Dorsolateral prefrontal cortex (tissue), 122 donors: ENCODE measurements at places on chromosomes 6 and 20.

GRCh38 chr20:51800060-51800871 is 2.1 kb downstream of the SALL4 start:
- DNase-seq, result peak; percentile 18

DNA sequence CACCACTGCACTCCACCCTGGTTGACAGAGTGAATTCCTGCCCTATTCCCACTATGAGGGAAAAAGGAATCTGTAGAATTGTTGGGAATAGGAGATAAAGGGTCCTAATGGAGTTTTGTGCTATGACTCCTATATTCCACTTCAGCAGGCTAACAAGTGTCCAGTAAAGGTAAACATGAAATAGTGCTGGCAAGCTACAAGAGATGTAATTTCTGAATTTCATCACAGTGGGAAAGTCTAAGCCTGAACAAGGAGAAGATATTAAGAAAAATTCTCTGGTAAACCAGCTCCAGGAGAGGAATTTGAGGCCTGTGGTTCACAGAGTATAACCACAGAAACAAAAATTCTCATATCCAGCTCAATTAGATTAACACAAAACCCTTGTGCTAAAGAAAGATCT is 10.3 kb upstream of the C6orf58 start:
- no peak for DNase-seq

DNA sequence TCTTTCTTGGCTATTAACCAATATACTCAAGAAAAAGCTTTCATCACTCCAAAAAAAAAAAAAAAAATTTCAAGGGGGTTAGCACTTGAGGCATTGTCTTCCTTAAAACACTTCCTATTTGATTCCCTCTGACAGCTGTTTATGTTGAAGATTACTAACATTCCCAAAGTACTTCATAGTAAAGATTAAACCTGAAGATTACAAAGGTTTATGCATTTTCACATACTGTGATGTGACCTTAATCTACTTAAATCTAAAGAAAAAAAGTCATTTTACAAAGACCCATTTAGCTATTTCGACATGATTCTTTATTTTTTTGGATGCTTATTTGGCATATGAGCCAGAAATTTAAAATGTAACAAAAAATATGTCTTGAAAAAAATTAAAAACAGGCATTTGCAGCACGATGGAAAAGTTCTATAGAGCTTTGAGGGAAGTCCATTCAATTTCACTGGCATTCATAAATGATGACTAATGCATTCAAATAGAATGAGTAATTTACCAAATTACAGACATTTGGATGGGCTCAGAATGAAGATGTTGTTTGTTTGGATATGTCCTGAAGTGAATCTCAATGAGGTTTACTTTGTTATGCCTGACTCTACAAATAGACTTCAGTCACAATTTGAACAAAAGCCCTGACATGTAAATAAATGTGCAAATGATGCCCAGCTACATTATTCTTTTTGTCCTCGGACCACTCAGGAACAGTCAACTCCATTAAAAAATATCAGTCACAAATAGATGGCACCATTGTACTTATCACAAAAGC is 674.6 kb upstream of the MARCKS start:
- no peak for DNase-seq

GRCh38 chr6:5078121-5078669 is 6.9 kb upstream of the PPP1R3G start:
- no peak for DNase-seq

GRCh38 chr20:43571310-43571709 is 12.5 kb downstream of the SGK2 start:
- DNase-seq, result no peak

DNA sequence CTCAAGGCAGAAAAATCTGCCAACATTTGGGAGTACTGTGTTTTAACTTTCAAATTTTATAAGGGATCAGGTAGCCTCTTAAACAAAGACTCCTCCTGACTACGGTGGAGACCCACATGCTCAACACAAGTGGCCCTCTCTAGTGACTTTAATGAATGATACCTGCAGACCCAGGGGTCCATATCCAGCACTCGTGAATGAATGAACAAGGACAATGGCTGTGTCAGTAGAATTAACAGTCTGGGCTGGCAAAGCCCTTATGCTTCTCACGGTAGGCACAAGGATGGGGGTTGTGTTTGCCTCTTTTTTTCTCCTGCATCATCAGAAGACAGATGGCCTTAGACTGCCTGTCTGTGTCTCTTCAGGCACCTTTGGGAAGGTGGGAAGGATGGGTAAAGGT is 112.6 kb upstream of the TRAF3IP2 start:
- no peak for DNase-seq

DNA sequence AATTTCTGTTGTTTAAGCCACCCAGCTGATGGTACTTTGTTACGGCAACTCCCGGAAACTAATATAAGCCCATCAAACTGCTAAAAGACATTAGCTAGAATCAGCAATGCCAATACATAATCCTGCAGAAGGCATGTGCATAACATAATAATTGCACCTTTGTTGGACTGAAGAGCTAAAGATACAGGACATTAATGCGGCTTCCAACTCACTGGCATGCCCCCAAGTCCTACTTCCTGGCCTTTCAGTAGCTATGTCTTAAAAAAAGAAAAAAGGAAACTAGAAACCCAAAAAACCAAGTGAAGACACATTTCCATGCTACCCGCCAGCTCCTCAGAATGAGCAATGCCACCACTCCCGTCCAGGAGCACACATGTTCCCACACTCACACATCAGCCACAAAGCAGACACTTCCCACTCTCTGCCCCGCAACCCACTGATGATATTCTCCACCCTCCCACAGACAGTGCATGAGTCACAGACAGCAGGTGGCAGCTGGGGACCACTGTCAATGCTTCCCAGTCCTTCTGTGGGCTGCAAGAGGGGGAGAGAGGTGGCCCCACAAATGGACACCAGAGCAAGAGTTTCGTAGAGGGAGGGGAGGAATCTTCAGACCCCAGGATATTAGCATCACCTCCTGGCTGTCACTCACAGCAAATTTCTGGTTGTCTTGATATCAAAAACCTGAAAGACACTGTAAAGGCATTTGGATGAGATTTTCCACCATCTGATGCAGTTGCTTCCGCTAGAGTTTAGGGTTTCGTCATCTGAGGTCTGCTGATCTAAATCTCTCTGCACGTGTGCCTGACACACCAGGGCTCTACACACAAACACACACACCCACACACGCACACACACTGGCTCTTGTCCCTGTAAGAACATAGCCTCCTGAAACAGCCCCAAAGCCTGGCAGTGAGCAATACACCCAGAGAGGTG is 32.8 kb downstream of the GFOD1 start:
- no peak for DNase-seq

- peak; percentile 74 for DNase-seq
Measured at GRCh38 chr6:32868257-32868788, 14.3 kb downstream of the PSMB9 start.

DNA sequence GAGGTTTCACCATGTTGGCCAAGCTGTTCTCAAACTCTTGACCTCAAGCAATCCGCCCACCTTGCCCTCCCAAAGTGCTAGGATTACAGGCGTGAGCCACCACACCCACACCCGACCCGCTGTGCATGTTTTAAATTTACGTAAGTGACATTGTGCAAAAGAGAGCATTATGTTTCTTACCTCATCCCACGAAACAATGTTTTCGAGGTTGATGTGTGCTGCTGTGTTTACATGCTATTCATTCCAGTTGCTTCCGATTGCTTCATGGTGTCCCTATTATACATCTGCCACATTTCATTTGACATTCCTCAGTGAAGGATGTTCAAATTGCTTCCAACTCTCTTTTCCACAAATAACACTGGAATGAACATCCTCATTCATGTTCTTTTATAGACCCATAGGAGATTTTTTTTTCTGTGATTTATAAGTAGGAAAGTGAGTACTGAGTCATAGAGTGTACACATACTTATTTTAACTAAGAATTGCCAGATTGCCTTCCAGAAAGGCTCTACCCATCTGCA is 403.9 kb upstream of the JARID2 start:
- DNase-seq, result no peak

GRCh38 chr6:127120787-127121636 is 2.5 kb downstream of the RSPO3 start:
- peak; percentile 76 for DNase-seq

- peak; percentile 56 for DNase-seq
Measured at GRCh38 chr6:34791164-34791700, 651 bp upstream of the BLTP3A start.

DNA sequence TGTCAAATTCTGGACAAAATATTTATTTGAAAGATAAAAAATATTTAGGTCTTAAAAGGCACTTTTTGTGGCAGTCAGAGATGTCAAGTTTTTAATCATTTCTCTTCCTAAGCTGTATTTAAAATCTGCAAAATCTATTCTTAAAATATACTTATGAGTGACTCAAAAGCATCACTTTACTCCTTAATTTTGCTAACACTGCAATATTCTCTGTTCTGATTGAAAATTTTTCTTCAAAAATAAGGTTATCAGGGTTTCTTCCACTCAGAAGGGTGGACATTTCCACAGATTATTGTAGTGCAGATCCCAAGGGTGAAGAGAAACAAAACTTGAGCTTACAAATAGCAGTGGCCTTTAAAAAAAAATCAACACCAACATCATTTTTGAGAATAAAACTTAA is 27.5 kb downstream of the PLEKHG1 start:
- no peak for DNase-seq

- no peak for DNase-seq
Measured at GRCh38 chr6:125670568-125670967, 78.9 kb upstream of the HEY2 start.

DNA sequence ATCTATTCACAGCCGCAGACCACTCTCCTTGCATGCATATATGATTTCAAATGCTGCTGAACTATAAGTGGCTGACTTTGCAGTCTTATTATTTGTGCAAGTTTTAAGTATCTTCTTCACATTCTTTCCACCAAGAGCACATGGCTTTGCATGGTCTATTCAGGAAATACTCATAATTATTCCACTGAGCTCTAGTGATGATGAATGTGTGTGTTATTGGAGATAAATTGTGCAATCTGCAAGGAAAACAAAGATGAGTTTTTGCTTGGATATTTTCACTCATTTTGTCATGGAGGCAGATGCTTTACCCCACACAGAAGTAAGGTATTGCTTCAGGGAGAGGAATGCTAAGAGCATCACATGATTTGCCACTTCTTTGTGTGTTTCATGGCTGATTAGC is 764.6 kb downstream of the TBC1D32 start:
- no peak for DNase-seq

GRCh38 chr6:87922947-87923330 is 124.7 kb upstream of the SPACA1 start:
- no peak for DNase-seq

GRCh38 chr20:63686492-63687321 is 9.7 kb upstream of the TNFRSF6B start:
- DNase-seq, result no peak

- no peak for DNase-seq
Measured at GRCh38 chr6:128167552-128167951, 266.7 kb upstream of the THEMIS start.

DNA sequence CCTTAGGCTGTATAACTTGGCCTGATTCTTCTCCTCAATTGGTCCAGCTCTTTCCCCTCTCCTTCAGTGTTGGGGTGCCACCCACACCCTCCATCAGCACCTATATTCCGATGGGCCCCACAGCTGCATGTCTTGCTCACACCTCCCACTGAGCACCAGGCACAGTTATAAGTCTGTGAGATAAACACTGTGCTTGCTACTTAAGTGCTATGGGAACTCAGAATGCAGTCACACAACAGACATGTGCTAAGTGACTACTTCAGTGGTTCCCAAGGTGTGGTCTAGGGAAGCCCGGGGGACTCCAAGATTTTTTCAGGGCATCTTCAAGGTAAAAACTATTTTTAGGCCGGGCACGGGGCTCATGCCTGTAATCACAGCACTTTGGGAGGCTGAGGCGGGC is 7.3 kb downstream of the ZC3H12D start:
- no peak for DNase-seq

- DNase-seq, result no peak
Measured at GRCh38 chr20:62069741-62070216, 4.1 kb upstream of the TAF4 start.

DNA sequence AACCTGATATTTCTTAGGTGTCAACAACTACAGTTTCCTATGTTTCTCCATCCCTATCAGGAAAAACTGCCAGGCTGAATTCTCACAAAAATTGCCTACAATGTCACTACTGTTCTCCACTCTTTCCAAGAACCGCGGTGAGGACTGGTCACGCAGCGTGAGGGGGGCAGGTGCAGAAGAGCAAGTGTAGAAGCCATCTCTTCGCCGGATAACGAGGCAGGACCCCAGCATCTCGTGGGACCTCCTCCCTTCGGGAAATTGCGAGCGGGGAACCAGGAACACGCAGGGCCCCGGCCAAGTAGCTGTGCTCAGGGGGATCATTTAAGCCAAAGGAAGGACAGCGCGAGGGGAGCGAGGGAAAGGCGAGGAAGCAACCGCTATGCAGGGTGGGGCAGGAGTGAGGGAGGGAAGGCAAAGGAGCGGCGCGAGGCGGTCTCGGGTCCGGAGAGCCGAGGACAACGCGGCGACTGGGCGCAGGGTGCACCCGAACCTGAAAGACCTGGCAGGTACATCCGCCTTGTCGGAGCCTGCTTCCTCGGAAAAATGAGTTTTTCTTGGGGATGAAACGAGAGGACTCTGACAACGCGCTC is 559 bp downstream of the APMAP start:
- DNase-seq, result no peak

- no peak for DNase-seq
Measured at GRCh38 chr6:136338486-136338885, 48.8 kb upstream of the BCLAF1 start.

DNA sequence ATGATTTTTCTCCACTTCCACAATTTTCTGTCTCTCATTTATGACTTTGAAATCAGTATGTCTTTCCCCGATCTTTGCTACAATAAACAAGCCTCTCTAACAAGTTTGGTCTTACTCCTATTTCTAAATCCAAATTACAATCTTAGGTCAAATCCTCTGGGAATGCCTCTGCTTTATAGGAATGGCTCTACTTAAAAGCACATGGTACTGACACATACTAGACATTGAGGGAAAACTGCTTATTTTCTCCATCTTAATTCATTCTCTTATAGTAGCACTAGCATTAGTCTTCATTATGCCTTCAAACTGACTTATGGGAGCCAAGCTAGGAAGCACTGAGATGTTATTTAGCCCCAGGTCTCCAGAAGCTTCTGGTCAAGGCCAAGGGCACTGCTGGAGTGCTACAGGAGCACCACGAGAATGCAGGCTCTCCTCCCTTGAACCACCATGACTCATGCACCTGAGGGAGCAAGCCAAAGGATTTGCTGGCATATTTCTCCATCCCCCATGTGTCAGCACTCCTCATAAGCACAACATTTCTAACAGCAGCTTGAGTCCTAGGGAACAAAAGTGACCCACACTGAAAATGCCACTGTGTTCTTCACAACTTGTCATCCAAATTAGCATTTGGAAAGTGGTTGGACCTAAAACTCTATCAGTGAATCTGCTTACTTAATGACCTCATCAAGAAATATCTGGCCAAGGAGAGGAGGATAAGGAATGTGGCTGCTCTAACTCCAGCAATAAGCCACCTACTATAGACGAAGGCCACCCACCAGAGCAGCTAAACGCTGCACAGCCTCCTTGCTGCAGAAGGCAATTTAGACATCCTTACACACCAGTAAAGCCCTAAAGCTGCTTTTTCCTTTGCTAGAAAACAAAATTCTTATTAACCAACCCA is 156.8 kb upstream of the KCNQ5 start:
- no peak for DNase-seq
